ENCODE measurements at places on chromosomes 3 and 15.

- peak; percentile 77 for DNase-seq
Observed at GRCh38 chr3:37546876-37547275, 314.8 kb upstream of the CTDSPL start.

GRCh38 chr3:129663045-129663446, 56.6 kb upstream of the PLXND1 start:
- DNase-seq, result peak; percentile 13

GRCh38 chr3:123767009-123767372, 117.1 kb downstream of the MYLK start:
- DNase-seq, result no peak

DNA sequence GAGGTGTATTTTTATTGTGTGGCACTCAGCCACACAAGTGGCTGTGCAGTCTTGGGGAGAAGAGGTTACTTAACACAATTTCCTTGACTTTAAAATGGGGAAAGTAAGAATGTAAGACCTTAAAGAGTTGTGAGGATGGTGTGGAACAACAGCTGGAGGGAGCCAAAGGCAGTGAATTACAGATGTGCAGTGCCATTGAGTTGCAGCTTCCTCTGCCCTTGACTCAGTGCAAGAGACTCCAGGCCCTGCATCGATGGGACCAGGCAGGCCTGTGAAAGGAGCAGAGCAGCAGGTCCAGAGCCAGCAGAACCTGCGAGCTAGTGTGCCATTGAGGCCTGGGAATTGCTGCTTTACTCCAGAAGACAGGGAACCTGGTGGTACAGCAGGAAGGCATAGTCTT, 27.2 kb downstream of the EEFSEC start:
- DNase-seq, result no peak

GRCh38 chr3:128340198-128340903, 126.3 kb downstream of the DNAJB8 start:
- DNase-seq, result no peak

All from GM03348 (cell line).